Kasumi-1 (cell line): ENCODE measurements at places on chromosomes 6 and 20.

DNA sequence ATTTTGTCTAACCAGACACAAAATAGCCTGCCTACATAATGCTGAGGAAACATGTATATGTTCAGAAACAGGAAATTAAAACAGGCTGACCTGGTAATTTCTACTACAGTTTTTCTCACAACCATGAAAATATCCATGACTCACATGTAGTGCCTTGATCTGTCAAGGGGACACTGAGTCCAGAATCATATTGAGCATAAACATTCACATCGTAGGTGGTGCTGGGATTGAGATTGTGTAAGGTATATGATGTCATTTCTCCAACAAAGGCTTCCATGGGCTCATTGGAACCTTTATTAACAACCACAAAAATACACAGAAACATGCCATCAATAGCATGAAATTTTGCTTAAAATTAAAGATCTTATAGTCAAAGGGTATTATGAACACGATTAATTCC lies 80.9 kb downstream of the COL12A1 start:
- no peak for DNase-seq

DNA sequence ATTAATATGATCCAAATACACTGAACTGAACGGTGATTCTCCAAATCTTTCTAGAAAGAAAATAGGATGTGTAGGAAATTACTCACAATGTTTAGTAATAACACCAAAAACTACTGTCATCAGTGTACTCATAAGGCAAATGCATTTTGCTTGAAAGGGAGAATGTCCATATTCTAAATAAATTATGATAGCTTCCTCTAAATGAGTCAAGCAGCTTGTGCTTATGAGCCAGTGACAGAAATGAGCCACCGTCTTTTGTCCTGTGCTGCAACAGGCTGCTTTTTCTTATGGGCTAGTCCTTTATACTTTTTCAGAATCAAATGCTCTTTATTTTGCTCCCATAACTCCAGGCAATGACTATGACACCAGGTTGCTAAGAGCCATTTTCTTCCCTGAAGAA lies 4.5 kb upstream of the ZNF451 start:
- no peak for DNase-seq

- DNase-seq: no peak
These were observed 49.2 kb downstream of the ANKS1A start for GRCh38 chr6:34938268-34938667.

DNA sequence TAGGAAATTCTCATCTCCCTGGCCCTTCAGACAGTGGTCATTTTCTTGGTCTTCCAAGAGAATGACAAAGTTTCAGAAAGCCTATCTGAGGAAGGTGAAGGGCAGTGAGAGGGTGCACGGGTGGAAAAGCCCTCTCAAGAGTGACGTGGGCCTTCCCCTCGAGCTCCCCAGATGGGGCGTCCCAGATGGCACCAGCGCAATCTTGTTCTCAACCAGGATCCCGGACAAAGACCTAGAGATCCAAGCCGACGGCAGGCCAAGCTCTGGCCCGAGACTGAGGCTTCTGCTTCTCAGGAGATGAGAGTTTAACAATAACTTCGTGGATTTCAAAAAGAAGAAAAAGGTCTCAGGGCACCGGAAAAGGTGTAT lies 797 bp upstream of the ZNF133 start:
- DNase-seq: no peak

DNA sequence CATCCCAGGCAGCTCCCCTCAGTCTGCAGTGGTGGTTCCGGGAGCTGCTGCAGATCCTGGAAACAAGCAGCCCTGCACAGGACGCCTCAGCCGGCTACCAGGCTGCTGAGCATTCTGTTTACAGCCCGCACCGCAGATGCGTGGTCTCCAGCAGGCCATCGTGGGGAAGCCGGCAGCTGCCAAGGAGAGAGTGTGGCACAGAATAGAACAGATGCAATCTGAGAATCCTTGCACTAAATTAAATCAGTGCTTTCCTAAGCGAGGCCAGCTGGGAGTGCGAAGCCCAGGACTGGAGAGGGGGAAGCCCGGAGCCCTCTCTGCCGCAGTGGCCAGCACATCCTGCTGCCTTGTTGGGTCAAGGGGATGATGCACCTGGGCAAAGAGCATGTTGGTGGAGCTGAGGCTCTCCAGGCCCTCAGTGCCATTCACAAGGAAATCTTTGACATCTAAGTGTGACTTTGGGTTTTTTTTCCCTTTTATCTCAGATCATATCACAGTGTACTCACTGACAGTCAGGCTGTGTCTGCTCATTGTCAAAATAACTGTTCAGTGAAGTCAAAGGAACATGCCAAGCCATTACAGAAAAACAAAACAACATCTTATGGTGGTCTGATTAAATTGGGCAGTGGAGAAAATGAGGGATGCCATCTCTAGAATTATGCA lies 118.1 kb downstream of the SYNDIG1 start:
- DNase-seq: no peak

DNA sequence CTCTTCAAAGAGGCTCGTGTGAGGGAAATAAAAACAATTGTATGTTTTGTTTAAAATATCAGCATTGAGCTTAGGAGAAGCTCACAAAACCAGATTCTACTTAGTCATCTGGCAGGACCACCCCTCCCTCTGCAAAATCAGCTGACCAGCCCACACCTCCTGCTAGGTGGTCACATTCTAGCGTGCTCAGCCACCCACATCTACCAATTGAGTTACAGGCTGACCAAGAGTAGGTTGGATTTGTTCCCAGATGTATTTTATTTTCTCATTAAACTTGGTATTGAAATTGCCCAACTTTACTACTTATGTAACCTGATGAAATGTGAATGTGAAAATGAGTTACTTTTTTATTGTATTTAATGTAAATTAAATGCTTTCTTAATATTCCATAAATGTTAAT lies 56.2 kb downstream of the SLC22A2 start:
- DNase-seq: no peak

DNA sequence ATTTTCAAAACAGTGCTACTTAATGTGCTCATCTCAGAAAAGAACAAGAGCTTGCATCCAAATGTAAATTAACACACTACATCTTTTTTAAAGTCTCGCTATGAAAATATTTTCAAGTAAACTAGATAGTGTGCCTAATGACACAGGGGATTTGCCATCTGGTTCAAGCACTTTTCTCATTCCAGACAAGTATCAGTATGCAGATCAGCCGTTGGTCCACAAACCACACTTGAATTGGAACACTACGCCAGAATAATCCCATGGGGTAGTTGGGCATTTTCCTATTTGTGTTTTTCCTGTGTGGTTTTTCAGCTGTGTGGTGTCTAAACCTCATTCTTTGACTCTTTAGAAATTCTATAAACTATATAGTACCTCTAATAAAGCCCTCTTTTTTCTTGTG lies 256.2 kb downstream of the EPHA7 start:
- no peak for DNase-seq

- no peak for DNase-seq
These were observed 8.7 kb upstream of the SRPK1 start for GRCh38 chr6:35929601-35930000.

- DNase-seq: peak; percentile 76
These were observed at the start of gene PM20D2 for GRCh38 chr6:89145956-89146717. Gene PM20D2 (plus strand): TSS chr6:89146055. CDS start chr6:89146145, 90 bp downstream.

DNA sequence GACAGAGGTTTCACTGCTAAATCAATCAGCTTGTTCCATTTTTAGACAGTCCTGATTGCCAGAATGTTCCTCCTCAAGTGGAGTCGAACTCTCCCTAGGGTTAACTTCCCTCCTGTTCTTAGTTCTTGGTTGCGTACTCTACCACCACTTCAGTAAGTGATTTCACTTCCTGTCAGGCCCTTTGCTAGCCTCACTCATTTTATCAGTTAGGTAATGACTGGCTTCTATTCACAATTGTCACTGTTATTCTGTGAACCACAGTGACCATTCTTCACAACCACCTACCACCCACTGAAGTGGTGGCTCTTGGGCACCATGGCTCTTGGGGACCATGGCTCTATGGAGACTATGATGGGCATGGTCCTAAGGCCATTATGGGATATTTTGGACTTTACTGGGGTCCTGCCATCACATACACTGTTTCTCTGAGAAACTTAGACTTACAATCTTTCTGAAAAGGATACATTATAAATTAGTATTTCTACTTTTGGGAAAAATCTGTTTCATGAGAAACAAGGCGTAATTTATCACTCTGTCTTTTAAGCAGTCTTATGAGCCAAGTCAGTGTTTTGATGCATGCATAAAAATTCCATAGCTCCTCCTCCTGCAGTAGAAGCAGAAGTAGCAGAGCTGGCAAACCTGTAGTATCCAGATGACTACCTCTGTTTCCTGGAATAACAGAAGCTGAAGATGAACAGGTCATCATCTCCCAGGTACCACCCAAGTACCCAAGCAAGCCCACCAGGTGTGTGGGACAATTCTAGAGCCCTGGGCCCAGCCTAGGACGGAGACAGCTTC lies 66.3 kb downstream of the ATXN1 start:
- DNase-seq: no peak

- DNase-seq: no peak
These were observed 167.0 kb downstream of the TBX18 start for GRCh38 chr6:84597238-84597875.

DNA sequence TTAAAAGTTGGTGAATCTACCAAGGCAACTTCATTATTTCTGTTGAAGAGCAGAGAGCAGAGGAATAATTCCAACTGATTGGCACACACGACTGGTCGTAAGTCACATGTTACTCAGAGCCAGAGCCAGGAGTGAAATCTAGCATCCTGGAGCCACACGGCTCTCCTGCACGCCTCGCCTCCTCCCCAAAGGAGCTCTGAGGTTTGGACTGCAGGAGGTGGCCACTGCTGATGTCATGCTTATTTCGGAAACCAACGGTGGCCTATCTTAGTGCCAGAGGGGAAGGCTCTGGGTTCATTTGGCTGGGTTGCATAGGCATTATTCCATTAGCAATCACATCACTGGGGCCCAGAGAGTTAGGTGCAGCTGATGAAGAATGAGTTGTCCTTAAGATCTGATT lies 123.5 kb upstream of the RALGAPA2 start:
- no peak for DNase-seq

DNA sequence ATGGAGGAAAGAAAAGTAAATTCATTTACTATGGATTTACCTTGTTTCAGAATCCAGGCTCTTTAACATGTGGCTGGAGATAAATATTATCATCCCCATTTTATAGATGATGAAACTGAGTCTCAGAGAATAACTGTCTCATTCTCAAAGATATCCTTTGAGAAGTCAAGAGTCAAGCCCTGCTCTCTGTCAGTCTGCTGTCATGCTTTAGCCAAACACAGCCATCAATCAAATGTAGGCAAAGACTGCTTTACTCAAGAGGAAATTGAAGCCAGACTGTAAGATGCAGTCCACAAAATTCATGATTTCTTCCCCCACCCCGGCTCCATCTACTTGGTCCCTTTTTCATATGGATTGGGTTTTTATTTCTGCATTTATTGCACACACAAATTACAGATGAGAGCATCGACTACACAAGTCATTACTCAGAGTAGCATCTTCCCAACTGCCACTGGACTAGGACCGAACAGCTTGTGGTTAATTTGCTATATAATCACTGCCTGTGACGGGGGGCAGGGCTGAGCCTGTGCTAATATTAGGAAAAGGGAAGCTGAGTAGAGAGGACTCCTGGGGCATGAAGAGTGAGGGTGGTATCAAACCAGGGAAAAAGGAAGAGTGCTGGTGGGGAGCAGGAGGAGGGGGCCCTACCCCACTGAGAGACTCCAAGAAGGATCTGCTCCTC lies 102.7 kb upstream of the TOP1 start:
- peak; percentile 35 for DNase-seq

DNA sequence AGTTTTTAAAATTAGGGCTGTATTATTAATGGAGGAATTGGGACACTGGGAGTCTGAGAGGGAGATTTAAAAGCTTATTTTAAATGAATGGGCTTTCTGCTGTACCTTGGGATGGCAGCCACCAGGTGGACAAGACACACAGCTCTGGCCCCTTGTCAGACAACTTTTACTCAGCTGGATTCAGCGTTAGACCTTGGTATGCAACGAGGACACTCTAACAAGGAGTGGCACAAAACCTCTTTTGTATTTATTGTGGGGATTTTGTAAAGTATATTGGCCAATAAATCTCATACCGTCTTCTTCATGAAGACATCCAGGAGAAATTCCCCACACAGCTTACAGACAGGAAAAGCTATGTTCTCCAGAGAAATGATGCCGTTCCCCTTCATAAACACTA lies 105.7 kb downstream of the LCA5 start:
- no peak for DNase-seq

DNA sequence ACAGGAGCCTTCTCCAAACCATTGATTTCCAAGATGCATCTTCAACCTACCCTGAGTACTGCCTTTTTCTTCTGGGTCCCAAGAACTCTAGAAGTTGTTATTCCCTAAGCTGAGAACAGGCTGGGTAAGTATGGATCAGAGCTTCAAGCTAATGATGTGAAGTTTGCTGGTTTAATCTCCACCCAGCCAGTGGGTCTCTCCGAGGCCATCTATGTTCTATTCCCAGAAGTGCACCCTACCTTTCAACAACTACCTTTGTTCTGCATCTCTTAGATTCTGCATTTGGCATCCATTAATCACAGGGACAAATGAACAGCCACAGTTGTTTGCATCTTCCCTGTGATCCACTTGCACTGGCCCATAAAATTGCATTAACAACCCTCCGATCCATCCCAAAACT lies 246.2 kb downstream of the HIVEP2 start:
- peak; percentile 19 for DNase-seq

GRCh38 chr6:6900569-6901204 lies 207.1 kb upstream of the RREB1 start:
- peak; percentile 60 for DNase-seq

DNA sequence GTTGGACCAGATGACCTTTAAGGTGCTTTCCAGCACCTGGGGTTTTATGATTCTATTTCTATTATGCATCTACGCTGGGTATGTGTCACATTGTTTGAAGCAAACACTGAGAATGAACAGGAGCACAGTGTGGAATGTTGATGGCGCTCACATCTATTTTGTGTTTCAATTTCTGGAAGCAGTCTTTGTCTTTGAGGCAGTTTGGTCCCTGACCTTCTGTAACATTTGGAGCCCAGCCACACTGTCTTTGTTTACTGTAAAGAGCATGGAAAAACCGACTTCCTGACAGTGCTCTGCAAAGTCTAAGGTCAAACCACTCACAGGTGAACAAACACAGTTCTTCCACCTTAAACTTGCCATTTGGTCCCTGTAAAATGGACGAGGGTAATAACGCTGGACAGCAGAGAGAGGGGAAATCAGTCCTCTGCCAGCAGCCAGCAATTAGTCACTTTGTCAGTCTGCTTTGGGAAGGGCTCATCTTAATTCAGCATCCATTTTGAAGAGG lies 155.5 kb downstream of the PRL start:
- DNase-seq: no peak
